ENCODE measurements at places on chromosomes 3 and 15.

- no peak for DNase-seq
These were observed 68.1 kb downstream of the DNAJB8 start for GRCh38 chr3:128398586-128398985.

- no peak for DNase-seq
These were observed 692.7 kb upstream of the GRM7 start for GRCh38 chr3:6168256-6168655.

- no peak for DNase-seq
These were observed 4.2 kb downstream of the FAM219B start for GRCh38 chr15:74902295-74903075.

DNA sequence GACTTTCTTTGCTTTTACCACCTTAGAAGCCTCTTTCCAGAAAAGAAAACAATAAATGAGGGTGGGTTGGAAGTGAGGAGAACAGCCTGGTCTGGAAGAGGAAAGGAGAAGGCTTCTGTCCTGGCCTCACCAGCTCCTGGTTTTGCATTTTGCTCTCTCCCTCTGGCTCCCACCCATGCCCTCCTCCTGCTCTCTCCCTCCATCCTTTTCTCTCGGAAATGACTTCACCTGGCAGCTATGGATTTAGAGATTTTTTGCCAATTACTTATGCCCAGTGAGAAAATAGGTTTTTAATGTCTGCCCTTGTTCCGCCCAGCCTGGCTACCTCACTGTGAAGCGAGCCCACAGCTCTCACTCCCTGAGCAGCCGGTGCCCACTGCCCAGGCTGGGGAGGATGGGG, 77.9 kb upstream of the NTRK3 start:
- DNase-seq, result no peak

All from small intestine (tissue), 16 donors.